ENCODE measurements at places on chromosomes 1 and 21.

DNA sequence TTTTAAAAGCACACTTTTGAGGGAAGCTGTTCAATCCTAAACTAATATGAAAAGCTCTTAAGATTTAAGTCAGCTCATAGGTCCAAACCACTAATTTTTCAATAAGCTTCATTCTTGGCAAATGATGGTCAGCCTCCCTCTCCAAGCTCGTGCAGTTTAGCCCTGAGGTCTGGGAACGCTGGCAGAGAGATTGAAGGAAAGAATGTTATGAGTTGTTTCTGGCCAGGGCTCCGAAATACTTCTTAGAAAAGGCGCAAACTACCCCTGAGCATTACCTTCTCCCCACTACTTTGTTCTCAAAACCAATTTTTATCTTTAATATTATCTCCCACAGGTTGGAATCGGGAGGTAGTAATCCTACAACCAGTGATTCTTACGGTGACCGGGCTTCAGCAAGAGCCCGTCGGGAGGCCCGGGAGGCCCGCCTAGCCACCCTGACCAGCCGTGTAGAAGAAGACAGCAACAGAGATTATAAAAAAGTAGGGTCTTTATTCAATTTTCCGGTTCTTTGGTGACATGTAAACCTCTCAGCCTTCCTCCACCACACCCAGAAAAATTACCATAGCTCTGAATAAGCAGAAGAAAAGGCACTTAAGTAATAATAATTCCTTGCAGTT is 147.7 kb downstream of the SYT2 start:
- no peak for DNase-seq

GRCh38 chr1:160741612-160742348 is 2.7 kb downstream of the SLAMF7 start:
- DNase-seq = no peak

DNA sequence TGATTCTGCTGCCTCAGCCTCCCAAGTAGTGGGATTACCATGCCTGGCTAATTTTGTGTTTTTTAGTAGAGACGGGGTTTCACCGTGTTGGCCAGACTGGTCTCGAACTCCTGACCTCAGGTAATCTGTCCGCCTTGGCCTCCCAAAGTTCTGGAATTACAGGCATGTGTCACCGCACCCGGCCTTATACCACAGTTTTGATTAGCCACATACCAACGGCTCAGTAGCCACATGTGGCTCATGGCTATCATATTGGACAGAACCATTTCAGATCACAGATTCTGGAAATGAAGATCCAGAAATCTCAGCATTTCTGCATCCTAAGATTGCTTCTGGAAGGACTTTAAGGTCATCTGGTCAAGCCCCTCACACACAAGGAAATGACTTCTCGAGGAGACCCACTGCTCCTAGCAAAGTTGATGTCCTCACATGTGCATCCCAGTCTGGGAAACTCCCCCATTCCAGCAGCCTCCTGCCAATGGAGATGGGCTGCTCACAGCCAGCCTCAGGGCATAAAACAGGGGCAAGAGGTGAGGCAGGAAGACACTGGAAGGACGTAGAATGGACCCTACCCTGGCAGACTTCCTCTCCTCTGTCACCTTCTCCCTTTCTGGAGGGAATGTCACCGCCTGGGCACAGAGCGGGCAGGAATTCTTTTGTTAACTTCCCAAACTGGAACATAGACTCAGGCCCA is 17.5 kb upstream of the CITED4 start:
- no peak for DNase-seq

DNA sequence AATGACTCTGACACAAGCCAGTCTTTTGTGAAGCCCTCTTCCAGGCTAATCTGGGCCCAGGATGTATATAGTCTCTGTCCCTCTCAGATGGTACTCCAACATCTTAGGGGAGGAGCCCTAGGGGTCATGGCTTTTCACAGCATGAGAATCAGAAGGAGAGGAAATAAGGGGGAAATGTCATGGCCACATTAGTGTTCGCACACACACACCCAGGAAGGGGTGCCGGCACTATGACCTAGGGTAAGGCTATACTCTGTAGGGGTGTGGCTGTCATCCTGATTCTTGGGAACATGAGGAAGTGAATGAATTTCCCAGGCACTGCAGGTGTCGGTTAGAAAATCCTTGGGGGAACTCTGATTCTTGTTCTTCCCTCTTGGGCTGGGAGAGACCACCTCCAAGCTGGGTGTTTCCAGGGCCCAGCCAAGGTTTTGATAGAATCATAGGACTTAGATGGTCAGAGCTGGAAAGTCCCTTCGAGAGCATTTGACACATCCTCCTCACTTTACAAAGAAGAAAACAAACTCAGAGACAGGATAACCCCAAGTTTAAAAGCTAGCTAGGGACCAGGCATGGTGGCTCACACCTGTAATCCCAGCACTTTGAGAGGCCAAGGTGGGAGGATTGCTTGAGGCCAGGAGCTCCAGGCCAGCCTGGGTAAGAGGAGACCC is 22.0 kb downstream of the GFI1 start:
- DNase-seq = no peak

DNA sequence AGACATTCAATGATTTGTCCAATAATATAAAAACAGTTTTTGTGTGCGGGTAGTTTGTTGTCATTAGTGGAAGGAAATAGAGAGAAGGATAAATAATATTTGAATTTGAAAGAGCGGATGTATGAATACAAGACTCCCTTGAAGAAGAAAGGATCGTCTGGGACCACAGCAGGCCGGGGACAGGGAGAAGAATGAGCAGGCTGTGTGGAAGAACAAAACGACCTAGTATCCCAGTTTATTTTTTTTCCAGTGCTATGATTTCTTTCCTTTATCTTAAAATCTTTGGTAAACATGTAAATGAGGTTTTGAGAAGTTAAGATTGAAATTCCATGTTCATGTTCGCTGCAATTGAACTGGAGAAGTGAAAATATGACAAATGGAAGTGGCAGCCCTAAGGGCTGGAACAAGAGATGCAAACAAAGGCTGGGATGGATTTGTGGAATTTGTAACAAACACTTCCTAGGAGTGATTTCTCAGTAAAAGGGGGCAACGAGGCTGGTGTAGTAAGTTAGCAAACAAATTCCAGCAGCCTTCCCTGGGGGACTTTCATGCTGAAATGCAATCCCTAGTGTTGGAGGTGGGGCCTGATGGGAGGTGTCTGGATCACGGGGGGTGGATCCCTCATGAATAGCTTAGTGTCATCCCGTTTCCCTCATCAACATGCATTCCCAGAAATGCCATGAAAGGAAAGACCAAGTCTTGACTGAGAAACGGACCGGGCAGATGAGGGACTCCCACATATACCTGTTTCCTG is 10.2 kb upstream of the IFI16 start:
- DNase-seq = peak; percentile 26

DNA sequence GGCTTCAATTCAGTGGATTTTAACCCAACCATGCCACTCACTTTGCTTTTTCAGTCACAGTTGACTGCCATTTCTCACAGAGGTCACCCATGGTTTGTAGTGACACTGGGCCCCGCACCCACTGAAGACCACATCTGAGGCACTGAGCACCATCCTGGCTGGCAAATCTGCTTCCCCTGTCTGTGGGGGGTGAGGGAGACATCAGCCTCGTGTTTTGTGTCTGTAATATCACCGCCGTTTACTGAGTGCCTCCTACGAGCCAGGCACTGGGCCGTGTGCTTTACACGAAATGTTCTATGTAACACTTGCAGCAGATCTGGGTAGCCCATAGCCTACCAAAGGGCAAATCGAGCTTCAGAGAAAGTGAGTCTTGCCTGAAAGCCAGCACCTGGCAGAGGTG is 161.8 kb downstream of the PGBD5 start:
- no peak for DNase-seq

GRCh38 chr1:172960454-172961208 is 90.1 kb downstream of the TNFSF18 start:
- DNase-seq = no peak

DNA sequence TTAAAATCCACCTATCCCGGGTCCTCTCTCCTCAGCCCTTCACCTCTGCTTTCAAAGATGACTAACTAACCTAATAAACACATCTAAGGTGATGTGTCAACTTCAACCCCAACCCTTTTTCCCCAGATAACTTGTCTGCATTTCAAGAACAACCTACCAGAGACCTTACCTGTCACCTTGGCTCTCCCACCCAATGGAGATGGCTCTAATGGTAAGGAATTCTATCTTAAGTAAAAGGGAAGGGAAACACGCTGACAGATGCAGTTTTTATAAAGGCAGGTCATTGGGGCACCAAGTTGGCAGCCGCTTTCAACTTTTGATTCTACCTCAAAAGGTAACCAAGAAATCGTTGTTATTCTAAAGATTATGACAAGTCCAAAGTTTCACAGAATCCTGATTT is 37.6 kb downstream of the MRPL39 start:
- no peak for DNase-seq

DNA sequence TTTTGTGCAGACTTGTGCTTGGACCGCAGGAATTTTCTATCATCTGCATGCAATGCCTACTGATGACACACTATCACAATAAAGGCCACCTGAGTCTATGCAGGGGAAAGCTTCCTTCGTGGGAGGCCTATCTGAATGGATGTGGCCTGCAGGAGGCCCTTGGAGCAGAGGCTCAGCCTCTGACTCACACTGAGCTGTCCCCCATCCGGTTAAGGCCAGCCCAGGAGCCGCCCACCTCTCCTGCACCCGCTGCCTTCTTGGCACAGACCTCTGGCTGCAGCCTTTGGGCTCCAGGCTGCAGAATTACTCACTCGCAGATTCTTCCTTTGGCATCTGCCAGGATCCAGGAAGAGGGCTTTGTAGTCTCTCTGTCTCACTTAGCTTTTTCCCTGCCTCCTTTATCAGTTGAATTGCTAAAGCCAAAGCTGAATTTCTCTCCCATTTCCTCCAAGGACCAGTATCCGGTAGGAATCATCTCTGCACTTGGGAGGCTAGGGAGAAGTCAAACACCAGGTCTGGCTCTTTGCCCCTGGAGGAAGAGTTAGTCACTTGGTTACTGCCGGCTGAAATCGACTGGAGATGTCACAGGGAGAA is 65.1 kb upstream of the JUN start:
- DNase-seq = peak; percentile 96

DNA sequence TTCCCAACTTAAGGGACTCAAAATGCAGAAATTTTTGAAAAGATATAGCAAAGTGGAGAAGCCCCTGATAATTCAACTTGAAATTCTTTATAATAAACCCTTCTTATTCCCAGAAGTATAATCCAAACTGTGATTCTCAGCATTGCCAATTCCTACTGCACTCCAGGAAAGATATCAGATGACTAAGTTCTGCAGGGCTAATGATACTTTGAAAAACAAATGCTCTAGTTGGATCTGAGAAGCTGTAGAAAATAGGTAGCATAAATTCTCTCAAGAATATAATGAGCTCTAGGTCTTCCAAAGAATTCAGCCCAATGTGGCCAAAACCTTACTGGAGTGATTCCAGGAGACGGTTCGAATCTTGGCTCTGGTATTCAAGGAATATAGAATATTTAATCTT is 294.0 kb upstream of the PTBP2 start:
- DNase-seq = no peak

DNA sequence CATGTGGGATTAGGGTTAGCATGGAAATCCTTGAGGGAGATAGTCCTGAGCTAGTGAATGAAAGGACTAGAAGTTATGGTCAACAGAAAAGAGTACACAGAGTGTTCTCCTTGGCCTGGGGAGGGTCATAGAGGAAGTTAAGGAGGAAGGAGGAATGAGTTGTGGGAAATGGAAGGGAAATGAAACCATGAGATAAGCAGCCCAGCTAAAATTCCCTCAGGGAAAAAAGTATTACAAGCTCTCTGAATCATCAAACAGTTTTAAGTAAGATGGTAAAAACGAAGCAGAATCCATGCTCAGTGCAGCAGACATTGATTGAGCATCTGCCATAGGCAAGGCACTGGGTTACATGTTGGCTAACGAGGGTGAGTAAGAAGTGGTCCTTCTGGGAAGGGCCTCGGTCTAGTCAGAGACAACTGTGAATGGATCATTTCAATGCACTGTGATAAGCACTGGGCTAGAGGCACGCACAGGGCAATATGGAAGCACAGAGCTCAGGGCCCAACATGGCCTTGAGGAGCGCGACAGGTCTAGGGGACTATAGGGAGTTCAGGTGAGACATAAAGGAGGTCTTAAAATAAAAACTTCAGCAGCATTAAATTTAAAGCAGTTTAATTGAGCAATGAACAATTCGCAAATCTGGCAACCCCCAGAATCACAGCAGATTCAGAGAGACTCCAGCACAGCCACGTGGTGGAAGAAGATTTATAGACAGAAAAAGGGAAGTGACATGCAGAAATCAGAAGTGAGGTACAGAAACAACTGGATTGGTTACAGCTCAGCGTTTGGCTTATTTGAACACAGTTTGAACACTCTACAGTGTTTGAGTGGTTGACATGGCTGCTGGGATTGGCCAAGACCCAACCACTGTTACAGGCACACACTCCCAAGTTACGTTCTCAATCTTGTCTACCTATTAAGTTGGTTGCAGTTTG is 219.5 kb downstream of the HLX start:
- no peak for DNase-seq

DNA sequence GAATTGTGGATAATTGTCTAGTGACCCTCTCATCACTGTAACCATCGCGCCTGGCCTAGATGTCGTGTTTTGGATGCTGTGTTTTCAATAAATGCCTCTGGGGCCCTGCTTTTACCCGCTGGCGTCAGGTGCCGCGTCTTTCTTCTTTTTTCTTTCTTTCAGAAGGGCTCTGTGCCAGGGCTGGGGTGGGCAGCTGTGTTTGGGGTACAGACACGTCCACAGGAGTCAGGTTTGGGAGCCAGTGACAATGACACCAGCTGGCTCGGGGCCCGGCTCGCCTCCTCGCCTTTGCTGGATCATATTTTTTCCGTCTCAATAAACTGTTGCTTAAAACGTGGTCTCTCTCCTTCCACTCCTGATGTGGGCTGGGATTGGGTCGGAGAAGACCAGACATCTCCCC is 16.1 kb downstream of the TMEM201 start:
- no peak for DNase-seq

DNA sequence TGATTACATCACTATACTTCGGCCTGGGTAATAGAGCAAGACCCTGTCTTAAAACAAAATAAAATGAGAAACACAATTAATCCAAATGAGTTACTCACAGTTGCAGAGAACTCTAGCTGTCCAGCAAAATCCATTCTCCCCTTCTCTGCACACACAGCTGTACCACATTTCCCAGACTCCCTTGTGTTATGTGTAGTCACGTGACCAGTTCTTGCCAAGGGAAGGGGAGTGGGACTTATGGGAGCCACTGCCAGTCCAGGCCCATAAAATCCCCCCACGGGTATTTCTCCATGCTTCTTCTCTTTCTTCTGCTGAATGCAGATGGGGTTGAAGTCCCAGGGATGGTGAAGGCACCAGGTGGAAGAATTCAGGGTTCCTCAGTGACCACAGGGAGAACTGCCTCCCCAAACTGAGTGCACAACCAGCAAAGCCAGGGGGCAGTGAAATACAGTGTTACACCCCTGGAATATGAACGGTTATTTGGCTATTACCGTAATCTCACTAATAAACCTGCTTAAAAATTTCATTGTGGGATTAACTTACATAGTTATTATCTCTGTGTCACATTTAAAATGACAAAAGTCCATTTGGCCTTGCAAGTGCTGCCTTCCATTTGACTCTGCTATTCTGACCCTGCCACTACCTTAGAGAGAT is 85.6 kb upstream of the FMN2 start:
- DNase-seq = no peak
